Activated T-helper 2 cell treated with anti-CD3 and anti-CD28 coated beads, Interferon-gamma antibody, Interleukin-2, Interleukin-4, amounts not matched to agents 10 μg/mL and 5 μg/mL and 100 μg/mL, durations not matched to agents 14 hours and 24 hours and 36 hours (primary cell): ENCODE measurements at places on chromosomes 3 and 15.

DNA sequence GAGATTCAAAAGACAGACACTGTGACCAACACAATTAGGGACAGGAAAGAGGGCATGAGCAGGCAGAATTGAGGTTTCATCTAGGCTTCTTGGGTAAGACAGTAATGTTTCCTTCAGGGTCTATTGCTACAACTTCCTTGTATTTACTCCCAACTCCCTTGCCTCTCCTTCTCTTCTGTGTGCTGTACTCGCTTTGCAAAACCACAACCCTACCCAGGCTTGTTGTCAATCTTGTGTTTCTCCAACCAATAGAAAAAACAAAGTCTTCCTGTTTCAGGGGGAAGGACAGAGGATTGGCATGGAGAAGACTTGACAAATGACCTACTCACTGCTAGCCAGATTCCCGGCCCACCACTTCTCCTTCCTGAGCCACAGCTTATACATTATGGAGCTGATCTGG lies 36.3 kb upstream of the MASP1 start:
- peaks cover 10% of the 10 kb centered on the region for H3K27me3 ChIP-seq
- H3K4me1 ChIP-seq, result no peaks in the 10 kb centered on the region
- no peak for DNase-seq
- no peak overlapping the region for H3K27ac ChIP-seq
- no peak overlapping the region for H3K4me3 ChIP-seq

GRCh38 chr3:160747422-160747821 lies 8.6 kb upstream of the PPM1L start:
- peaks cover 44% of the 10 kb centered on the region for H3K27me3 ChIP-seq
- DNase-seq, result no peak

- no peaks in the 10 kb centered on the region for H3K36me3 ChIP-seq
- peaks cover 17% of the 10 kb centered on the region for H3K27me3 ChIP-seq
- H3K27ac ChIP-seq, result no peak overlapping the region
- no peak for DNase-seq
- H3K4me1 ChIP-seq, result no peaks in the 10 kb centered on the region
Observed at GRCh38 chr15:92682741-92683510, 27.4 kb upstream of the FAM174B start.

- DNase-seq, result no peak
- no peak overlapping the region for H3K4me3 ChIP-seq
- peaks cover 4% of the 10 kb centered on the region for H3K36me3 ChIP-seq
- H3K4me1 ChIP-seq, result peaks cover 29% of the 10 kb centered on the region
- no peak overlapping the region for H3K27ac ChIP-seq
- no peaks in the 10 kb centered on the region for H3K27me3 ChIP-seq
Observed at GRCh38 chr3:182803596-182803995, 10.3 kb downstream of the ATP11B start.

- no peaks in the 10 kb centered on the region for H3K27me3 ChIP-seq
- no peaks in the 10 kb centered on the region for H3K36me3 ChIP-seq
- H3K4me1 ChIP-seq, result no peaks in the 10 kb centered on the region
- DNase-seq, result no peak
Observed at GRCh38 chr3:10380906-10381305, 60.0 kb upstream of the SEC13 start.

DNA sequence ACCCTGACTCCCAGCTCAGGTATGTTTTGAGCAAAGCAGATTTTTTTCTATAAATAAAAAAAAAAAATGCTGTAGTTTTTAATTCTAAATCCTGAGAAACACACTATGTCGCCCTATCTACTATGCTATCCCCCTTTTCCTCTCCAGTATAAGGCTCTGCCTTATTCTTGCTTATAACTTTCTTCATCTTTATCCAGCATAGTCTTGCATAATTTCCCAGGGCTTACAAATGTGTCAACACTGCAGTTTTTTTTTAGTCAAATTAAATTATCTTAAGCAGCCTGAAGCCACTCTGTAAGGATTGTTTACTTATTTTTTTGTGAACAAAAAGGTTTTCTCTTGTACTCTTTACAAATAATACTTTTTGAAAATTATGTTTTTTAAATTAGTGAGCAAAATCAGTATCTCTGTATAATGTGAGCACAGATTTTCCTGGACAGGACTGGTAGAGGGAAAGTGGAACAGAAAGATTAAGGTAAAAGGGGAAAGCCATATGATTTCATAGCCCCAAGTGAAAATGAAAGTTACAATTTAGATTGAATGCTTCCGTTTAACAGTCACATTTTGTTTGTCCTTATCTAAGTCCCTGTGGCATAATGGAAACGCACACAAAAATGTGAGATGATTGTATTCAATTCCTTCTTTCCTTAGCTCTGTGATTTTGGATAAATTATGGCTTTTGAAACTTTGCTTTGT lies 5.6 kb upstream of the PYDC2 start:
- no peaks in the 10 kb centered on the region for H3K27me3 ChIP-seq
- no peak overlapping the region for H3K27ac ChIP-seq
- no peaks in the 10 kb centered on the region for H3K36me3 ChIP-seq
- no peak overlapping the region for H3K4me3 ChIP-seq

DNA sequence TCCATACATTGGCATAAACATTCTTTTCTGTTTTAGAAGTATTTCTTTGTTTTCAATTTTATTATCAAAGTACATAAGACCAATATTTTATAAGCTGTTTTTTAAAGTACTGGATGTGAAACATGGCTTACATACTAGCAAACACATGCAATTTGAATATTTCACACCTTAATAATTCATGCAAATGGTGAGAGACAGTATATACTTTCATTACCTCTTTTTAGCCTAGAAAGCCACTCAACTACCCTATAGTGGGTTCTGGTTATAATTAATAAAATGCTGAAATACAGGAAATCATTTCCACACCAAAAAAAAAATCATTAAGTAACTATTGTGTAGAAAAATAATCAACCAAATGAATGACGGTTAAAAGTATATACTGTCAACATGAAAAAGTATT lies 38.5 kb upstream of the MELTF start:
- H3K36me3 ChIP-seq, result peaks cover 21% of the 10 kb centered on the region
- H3K27me3 ChIP-seq, result no peaks in the 10 kb centered on the region
- H3K4me1 ChIP-seq, result peaks cover 2% of the 10 kb centered on the region
- no peak overlapping the region for H3K4me3 ChIP-seq
- H3K27ac ChIP-seq, result no peak overlapping the region

DNA sequence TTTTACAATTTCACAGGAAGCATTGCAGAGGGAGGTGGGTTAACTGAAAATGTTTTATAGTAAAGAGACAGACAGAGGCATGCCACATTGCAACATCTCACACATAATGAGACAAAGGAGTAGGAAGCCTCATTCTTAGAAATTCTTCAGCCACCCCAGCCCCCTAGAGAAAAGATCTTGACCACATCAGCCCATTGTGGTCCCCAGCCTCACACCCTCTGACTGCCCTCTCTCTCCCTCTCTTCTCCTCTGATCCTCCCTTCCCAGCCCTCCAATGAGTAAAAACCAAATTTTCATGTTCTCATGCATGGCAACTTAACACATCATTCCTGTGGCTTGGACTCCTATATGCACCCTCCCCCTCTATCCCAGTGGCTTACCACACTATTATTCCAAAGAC lies 174.1 kb downstream of the UACA start:
- peaks cover 16% of the 10 kb centered on the region for H3K27me3 ChIP-seq
- H3K4me1 ChIP-seq, result peaks cover 16% of the 10 kb centered on the region
- no peak overlapping the region for H3K27ac ChIP-seq
- peaks cover 11% of the 10 kb centered on the region for H3K36me3 ChIP-seq

- no peak overlapping the region for H3K4me3 ChIP-seq
- H3K27ac ChIP-seq, result no peak overlapping the region
- H3K36me3 ChIP-seq, result no peaks in the 10 kb centered on the region
- DNase-seq, result no peak
- no peaks in the 10 kb centered on the region for H3K27me3 ChIP-seq
Observed at GRCh38 chr3:64561325-64561843, 126.4 kb downstream of the ADAMTS9 start.

- H3K4me1 ChIP-seq, result peaks cover 32% of the 10 kb centered on the region
- no peak overlapping the region for H3K27ac ChIP-seq
- H3K4me3 ChIP-seq, result no peak overlapping the region
- no peak for DNase-seq
Observed at GRCh38 chr15:58682234-58682633, 67.3 kb downstream of the ADAM10 start.

- DNase-seq, result no peak
- no peak overlapping the region for H3K4me3 ChIP-seq
- H3K36me3 ChIP-seq, result peaks cover 24% of the 10 kb centered on the region
- no peak overlapping the region for H3K27ac ChIP-seq
Observed at GRCh38 chr3:72768006-72768441, 80.2 kb downstream of the SHQ1 start.

- H3K27me3 ChIP-seq, result no peaks in the 10 kb centered on the region
- H3K27ac ChIP-seq, result peak overlapping the region; percentile 63
- no peak overlapping the region for H3K4me3 ChIP-seq
- no peak for DNase-seq
Observed at GRCh38 chr15:63605036-63605435, 7.8 kb downstream of the FBXL22 start.

GRCh38 chr15:62122249-62122648 lies 42.8 kb downstream of the C2CD4B start:
- H3K27me3 ChIP-seq, result peaks cover 1% of the 10 kb centered on the region
- H3K4me3 ChIP-seq, result no peak overlapping the region
- DNase-seq, result no peak
- H3K4me1 ChIP-seq, result peaks cover 38% of the 10 kb centered on the region

GRCh38 chr3:173748105-173748504 lies 350.6 kb downstream of the NLGN1 start:
- no peaks in the 10 kb centered on the region for H3K4me1 ChIP-seq
- no peak overlapping the region for H3K27ac ChIP-seq
- no peak overlapping the region for H3K4me3 ChIP-seq
- H3K36me3 ChIP-seq, result no peaks in the 10 kb centered on the region

GRCh38 chr15:33737687-33738601 lies 230.4 kb upstream of the CHRM5 start:
- peaks cover 2% of the 10 kb centered on the region for H3K27me3 ChIP-seq
- H3K4me1 ChIP-seq, result no peaks in the 10 kb centered on the region
- no peak for DNase-seq
- H3K4me3 ChIP-seq, result no peak overlapping the region
- no peak overlapping the region for H3K27ac ChIP-seq
- no peaks in the 10 kb centered on the region for H3K36me3 ChIP-seq

DNA sequence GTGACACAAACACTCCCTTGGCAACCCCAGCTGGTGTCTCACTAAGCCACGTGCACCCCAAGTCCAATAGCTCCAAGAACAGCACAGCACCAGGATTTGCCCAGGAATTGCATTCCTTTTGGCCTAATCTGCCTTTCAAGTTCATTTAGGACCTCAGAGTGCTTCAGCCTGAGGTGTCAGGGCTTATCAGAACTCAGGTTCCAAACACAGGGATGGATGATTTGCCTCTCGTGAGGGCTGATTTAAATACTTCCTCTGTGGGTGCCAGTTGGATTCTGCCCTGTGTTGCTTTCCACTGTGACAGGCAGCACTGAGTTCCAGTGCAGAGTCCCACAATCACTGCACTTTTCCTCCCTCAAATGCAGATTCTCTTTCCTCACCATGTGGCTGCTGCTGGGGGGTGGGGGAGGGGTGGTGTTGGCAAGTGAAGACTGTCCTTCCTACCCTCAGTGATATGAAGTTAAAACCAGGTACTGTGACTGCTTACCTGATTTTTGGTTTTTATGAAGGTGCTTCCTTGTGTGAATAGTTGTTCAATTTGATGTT lies 204.3 kb upstream of the STAC start:
- H3K27ac ChIP-seq, result no peak overlapping the region
- H3K27me3 ChIP-seq, result no peaks in the 10 kb centered on the region
- DNase-seq, result no peak
- H3K4me3 ChIP-seq, result no peak overlapping the region

DNA sequence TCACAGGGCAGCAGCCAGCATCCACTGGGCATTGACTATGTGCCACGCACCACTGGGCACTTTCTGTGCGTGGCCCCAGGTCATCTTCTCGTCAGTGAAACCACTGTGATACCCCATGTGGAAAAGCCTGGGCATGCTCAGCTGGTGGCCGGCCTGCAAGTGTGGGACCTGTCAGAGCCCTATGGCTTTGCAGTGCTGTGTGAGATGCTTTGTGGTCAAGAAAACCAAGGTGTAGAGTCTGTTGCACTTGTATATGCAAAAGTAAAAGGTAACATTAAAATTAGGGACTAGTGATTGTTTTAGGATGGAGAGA lies 69.5 kb downstream of the PGPEP1L start:
- H3K27ac ChIP-seq, result no peak overlapping the region
- no peak for DNase-seq
- no peaks in the 10 kb centered on the region for H3K27me3 ChIP-seq
- peaks cover 39% of the 10 kb centered on the region for H3K36me3 ChIP-seq
- no peak overlapping the region for H3K4me3 ChIP-seq

DNA sequence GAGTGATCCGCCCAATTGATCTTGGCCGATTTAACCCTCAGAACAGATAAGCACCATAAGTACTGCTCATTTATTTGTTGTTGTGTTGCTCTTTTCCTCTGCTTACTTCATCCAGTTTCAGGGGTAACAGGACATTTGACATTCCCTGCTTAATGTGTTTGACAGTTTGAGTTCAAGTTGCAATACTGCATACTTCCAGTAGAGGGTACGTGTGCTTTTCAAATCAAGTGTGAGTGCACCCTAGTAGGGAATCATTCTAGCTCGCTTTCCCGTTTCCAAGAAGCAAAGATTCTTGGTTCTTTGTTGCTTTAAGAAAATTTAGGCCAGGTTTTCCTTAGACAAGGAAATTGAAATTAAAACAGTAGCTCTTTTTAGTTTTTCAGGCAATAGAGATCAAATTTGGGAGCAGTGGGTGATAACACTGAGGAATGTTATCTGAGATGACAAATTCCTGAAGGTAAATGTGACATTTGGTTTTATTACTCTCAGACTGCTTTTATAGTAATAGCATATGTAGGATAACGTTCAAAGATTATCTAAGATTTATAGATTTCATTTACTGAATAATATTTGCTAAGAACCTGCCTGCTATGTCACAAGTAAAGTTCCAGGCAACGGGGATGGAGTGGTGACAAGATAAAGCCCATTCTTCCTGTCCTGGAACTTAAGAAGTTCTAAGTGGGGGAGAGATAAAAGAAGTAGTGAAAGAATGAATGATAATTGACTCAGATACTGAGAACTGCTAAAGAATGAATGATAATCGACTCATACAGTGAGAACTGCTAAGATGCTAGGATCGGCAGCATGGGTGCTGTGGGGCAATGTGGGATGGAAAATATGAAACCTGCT lies 73.3 kb downstream of the SYNPR start:
- no peak for DNase-seq
- H3K4me1 ChIP-seq, result no peaks in the 10 kb centered on the region
- H3K27ac ChIP-seq, result no peak overlapping the region
- no peak overlapping the region for H3K4me3 ChIP-seq

- H3K4me1 ChIP-seq, result peaks cover 5% of the 10 kb centered on the region
- H3K4me3 ChIP-seq, result no peak overlapping the region
- H3K36me3 ChIP-seq, result no peaks in the 10 kb centered on the region
- DNase-seq, result no peak
- H3K27ac ChIP-seq, result no peak overlapping the region
Observed at GRCh38 chr15:77541421-77542181, 91.1 kb downstream of the LINGO1 start.

DNA sequence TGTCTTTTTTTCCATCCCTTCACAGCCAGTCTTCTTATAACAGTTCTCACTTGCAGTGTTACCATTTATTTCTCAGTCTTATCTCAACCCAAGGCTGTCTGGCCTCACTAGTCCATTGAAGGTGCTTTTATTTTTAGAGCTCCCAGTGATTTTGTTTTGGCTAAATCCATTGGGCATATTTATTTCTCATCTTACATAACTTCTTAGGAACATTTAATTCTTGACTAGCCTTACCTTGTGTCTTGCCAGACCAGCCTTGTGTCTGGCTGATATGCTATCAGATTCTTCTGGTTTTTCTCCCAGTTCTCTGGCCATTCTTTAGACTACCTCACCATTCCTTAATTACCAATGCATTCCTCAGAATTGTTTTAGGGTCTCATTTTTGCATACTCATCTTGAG lies 42.3 kb upstream of the TUSC7 start:
- H3K4me3 ChIP-seq, result no peak overlapping the region
- no peaks in the 10 kb centered on the region for H3K4me1 ChIP-seq
- no peaks in the 10 kb centered on the region for H3K27me3 ChIP-seq
- no peak for DNase-seq
- no peaks in the 10 kb centered on the region for H3K36me3 ChIP-seq
